ENCODE measurements at places on chromosomes 4 and X.

DNA sequence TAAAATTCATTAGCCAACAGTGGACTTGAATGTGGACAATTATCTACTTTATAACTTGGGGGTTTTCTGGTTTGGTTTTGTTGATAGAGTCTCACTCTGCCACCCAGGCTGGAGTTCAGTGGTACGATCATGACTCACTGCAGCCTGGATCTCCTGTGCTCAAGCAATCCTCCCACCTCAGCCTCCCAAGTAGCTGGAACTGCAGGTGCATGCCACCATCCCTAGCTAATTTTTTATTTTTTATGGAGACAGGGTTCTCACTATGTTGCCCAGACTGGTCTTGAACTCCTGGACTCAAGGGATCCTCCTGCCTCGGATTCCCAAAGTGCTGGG, 12.4 kb upstream of the ELF2 start:
- no peak for DNase-seq

DNA sequence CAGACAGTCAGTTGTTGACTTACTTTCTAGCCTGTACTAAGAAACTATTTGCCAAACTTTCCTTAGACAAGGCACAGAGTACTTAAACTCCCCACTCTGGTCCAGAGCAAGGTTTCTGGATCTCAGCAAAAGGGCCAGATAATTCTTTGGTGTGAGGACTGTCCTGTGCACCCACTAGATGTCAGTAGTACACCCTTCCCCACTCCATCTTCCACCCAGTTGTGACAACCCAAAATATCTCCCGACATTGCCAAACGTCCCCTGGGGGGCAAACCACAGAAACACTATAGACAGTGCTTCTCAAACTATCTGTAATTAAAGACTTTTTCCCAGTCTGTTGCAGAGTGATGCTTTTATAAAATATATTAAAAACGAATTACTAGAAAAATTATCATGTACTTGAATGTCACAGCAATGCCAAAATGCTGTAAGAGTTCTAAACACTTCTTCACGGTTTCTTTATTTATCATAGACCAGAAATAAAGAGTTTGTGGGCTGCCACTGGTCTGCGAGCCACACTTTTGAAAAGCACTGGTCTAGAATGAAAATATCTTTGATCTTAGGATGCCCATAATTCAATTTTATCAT, 203.5 kb downstream of the PRDM5 start:
- peak; percentile 85 for DNase-seq

DNA sequence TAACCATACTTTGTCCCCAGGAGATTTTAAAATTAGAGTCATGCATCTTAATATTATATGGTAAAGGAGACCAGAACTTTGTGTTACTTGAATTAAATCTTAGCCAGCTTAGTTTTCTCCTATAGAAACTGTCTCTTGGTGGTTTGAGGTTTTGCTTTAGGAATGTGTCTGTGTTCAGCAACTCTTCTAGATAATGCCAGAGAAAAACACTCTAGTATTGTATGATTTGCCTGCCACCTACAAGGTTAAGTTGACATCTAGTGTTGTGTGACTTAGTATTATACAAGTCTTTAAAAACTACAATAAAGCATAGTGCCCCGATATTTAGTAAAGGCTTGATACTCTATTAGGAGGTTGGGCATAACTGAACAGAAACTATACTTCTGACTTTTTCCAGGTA, 2.1 kb downstream of the UGT8 start:
- no peak for DNase-seq

DNA sequence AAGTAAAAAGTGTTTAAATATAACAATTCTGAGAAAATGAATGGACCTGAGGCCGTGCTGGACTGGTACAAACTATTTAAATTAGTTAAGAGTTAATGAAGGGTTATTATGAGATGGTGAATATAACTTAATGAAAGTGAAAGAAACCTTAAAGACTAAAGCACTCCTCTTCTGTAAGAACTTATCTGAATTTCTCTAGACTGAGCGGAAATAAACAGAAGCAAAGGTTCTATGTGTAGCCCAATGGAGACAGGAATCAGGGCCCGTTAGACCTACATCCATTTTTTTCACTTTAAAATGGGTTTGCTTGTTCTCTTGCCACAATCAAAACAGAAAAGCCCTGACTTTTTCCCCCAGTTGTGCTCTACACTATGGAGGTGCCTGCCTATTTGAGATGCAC, 14.9 kb downstream of the AMMECR1 start:
- DNase-seq: no peak

DNA sequence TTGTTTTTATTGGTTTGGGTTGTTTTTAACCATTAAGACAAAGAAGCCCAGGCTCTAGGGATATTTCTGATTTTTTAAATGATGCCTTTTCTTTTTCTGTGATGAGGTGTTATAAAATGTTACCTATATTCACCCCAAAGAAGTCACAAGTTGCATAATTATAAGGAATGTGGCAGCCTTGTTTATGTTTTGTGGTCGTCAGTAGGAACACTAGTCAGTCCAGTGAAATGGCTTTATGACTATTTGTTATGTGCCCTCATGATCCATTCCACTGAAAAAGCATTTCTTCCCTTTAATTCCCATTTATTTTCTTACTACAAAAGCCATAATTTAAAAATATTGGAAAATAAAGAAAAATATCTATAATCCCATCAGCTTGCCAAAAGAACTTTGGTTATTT, 34.4 kb downstream of the CC2D2A start:
- no peak for DNase-seq

GRCh38 chr4:102318105-102318504, 27.2 kb downstream of the SLC39A8 start:
- no peak for DNase-seq

GRCh38 chrX:85930099-85930498, 117.3 kb downstream of the CHM start:
- no peak for DNase-seq

DNA sequence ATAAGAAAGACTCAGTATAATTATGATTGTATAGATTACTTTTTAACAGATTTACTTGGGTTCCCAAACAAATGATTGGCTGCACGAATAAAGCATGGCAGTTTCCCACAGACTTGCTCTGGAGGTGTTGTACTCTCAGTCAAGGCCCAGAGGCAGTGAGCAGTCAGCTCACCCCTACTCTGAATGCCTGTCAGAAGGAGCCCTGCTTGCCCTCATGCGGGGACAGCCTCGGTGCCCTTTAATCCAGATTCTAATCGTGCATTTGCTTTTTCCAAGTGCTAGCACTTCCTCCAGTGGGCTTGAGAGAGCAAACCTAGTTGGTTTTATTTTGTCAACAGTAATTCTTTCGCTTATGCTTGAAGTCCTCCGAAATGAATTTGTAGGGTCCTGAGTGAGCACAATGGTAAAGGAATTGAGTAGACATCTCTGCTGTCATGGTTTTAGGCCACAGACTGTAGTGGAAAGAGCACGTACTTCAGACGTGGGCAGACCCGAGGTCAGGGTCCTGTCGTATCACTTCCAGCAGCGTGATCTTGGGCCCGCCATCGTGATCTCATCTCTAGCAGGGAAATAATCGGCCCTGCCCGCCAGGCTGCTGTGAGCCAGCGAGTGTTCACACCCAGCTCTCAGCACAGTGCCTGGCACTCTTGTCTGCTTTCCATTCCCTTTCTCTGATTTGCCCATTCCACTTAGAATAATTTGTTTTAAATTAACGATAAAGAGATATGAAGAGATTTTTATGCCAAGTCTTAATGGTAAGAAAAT, 48.3 kb downstream of the GRK4 start:
- no peak for DNase-seq

DNA sequence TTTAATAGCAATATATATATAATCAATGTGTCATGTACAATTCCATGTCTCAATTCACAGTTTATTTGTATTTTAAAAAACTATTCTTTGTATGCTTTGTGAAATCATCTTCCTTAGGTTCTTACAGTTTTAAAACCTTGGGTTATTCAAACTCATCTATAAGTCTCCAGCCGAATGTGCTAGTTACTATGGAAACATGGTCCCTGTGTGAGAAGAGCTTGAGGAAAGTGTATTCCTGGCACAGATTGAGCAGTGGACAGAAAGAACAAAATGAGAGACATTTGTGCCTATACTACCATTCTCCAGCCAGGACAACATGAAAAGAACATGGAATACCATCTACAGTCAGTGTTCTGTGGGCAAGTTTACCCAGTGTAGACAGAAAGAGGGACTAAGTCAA, 103.4 kb downstream of the EFHC2 start:
- DNase-seq: no peak

- DNase-seq: no peak
These were observed 997 bp downstream of the NKX1-1 start for GRCh38 chr4:1405254-1405635.

- peak; percentile 33 for DNase-seq
These were observed 2.2 kb downstream of the SLIT2 start for GRCh38 chr4:20253735-20254409.

GRCh38 chr4:6606465-6607235, 31.7 kb downstream of the MAN2B2 start:
- no peak for DNase-seq

- DNase-seq: no peak
These were observed 130.7 kb downstream of the TSPAN5 start for GRCh38 chr4:98527534-98528269.

GRCh38 chrX:41036668-41037326, 48.4 kb upstream of the USP9X start:
- no peak for DNase-seq

DNA sequence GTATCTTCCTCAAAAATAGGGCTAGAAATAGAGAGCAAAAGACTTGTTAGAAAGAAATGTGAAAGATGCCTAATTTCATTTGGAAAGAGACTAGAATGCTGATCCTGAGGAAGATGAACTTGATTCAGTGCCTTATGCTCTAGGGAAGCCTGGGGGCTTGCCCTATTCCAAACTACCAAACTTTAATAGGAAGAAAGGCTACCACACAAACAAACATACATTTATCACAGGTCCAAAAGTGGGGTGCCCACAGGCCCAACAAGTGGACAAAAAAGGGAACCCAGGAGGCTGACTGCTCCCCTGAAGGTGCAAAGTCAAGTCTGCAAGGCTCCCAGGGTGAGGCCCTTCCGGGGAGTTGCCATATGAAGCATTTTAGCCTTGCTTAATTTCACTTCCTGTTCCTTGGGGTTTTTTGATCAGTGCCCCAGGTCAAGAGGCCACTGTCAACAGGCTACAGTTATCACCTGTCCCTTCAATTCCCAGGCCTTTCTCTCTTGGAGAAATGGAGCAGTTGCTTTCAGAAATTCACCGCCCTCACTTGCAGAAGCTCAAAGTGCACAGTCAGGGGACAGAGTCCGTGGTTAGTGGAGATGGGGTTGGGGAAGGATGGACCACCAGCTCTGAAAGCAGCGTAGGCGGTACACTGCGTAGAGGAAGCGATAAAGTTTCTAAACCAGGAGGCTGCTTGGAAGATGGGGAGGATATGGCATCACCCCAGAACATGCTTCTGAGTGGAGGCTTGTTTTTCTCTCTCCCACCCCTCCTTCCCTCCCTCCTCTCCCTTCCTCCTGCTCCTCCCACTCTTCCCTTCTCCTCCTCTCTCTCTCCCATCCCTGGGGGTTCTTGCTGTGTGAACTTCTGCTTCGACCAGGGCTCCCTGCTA, 36.4 kb downstream of the TMEM154 start:
- DNase-seq: no peak

GRCh38 chr4:39976945-39977488, 694 bp downstream of the PDS5A start:
- DNase-seq: no peak

- DNase-seq: no peak
These were observed 20.5 kb downstream of the RELL1 start for GRCh38 chr4:37665333-37666320.

DNA sequence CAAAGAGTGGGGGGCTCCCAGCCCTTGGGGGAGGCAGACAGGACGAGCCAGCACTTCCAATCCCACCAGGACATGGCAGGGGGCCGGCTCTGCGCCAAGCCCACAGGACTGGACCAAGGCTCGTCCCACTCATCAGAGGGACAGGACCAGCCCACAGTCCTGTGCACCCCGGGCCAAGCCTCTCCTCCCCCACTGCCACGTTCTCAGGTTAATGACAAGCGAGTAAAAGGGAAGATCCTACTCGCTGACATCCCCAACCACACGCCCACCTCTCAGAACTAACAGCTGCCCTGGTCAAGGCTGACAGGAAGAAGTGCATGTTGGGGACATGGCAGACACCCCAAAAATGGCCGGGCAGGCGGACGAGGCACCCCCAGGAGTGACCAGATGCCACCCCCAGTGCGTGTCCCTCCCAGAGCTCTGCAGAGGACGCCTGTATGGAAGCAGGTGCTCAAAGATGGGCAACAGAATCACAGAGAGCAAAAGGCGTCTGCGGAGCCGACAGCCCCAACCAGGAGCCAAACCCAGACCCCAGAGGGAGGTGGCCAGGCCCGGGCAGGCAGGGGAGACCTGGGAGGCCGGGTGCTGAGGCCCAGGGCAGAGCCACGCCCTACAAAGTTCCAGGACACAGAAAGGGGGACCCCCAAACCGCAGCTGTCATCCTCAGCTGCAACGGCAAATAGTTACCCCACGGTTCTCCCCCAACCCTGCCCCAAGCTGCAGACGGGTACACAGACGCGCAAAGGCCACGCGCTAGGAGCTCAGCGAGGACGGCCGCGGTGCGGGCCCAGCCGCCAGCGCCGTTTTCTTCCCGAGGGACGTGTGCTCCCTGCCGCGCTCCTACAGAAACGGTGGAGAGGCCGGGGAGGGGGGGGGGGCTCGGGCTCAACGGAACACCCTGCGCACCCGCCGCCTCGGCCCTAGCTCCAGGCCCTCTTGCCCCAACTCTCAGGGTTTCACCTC, 1.7 kb downstream of the CTBP1 start:
- DNase-seq: peak; percentile 17

DNA sequence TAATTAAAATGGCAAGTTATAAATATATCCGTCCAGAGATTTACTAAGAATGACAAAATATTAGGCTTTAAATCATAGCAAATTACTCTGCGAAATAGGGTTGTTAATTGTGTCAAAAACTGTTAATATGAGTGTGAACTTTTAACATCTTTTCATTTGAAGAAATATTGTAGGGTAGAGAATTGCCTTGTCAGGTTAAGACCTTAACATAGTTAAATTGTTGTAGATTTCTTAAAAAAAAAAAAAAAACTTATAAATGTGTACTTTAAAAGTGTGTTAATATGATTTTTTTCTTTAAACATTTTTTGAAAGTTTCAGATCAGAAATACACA, 107.7 kb upstream of the TLR2 start:
- no peak for DNase-seq

- DNase-seq: no peak
These were observed 623.8 kb downstream of the EPHA5 start for GRCh38 chr4:65046192-65047133.

- DNase-seq: no peak
These were observed 1066.0 kb downstream of the FSTL5 start for GRCh38 chr4:161097821-161098220.

- DNase-seq: no peak
These were observed 120.9 kb upstream of the ADAMTS3 start for GRCh38 chr4:72689923-72690322.
